T-cell (primary cell): ENCODE measurements at places on chromosomes 4 and X. TPM values are rescaled to one million over a fixed set of nuclear protein-coding genes. Genes with fewer than 3 reads are reported as not detected.
A peak's percentile ranks its signal among the peaks of the same experiment; 100 is the strongest.

- DNase-seq: no peak
- no peaks in the 10 kb centered on the region for H3K36me3 ChIP-seq
- H3K27me3 ChIP-seq: peaks cover 5% of the 10 kb centered on the region
These were observed 79.5 kb downstream of the CBR4 start for GRCh38 chr4:168930413-168931196.

- no peak for DNase-seq
- peaks cover 25% of the 10 kb centered on the region for H3K4me1 ChIP-seq
- no peak overlapping the region for H3K4me3 ChIP-seq
- H3K27me3 ChIP-seq: no peaks in the 10 kb centered on the region
- H3K27ac ChIP-seq: no peak overlapping the region
These were observed 47.9 kb downstream of the TMEM131L start for GRCh38 chr4:153514001-153514526.

Gene MGARP
- 0.25 TPM for total RNA-seq

GRCh38 chr4:187558391-187558790, 437.2 kb upstream of the ZFP42 start:
- H3K27ac ChIP-seq: no peak overlapping the region
- no peaks in the 10 kb centered on the region for H3K27me3 ChIP-seq
- H3K4me1 ChIP-seq: no peaks in the 10 kb centered on the region
- no peaks in the 10 kb centered on the region for H3K36me3 ChIP-seq
- DNase-seq: no peak

Gene FHDC1
- total RNA-seq: 0.20 TPM

GRCh38 chr4:629915-630641, 4.7 kb downstream of the PDE6B start:
- no peak overlapping the region for H3K27ac ChIP-seq
- H3K4me3 ChIP-seq: no peak overlapping the region
- H3K27me3 ChIP-seq: peaks cover 45% of the 10 kb centered on the region
- no peaks in the 10 kb centered on the region for H3K4me1 ChIP-seq

GRCh38 chr4:139247241-139247640, 32.8 kb downstream of the MGARP start:
- no peaks in the 10 kb centered on the region for H3K36me3 ChIP-seq
- H3K27ac ChIP-seq: no peak overlapping the region
- DNase-seq: no peak
- H3K4me3 ChIP-seq: no peak overlapping the region

- no peak overlapping the region for H3K4me3 ChIP-seq
- no peak overlapping the region for H3K27ac ChIP-seq
- no peaks in the 10 kb centered on the region for H3K36me3 ChIP-seq
- H3K27me3 ChIP-seq: no peaks in the 10 kb centered on the region
These were observed 43.8 kb upstream of the HPSE start for GRCh38 chr4:83378419-83378818.

Gene PDZD4
- total RNA-seq: 3.7 TPM

DNA sequence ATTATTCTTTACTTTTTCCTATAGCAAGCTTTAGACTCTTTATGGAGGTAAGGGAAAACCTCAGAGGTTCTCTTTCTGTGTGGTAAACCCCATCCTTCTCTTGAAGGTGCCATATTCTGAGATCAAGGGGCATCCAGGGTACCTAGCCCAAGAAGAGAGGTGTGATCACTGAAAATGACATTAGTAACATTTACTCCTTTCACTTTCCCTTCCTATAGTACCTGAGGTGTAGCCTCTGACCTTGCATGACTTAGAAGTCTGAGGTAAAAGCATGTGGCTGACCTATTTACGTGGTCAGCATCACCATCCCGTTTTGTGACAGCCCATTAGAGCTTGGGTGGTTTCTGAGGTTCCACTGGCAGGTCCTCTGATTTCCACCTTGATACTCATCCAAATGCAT, 25.7 kb downstream of the SGMS2 start:
- H3K27ac ChIP-seq: no peak overlapping the region
- no peak for DNase-seq
- H3K36me3 ChIP-seq: no peaks in the 10 kb centered on the region
- no peaks in the 10 kb centered on the region for H3K27me3 ChIP-seq
- no peak overlapping the region for H3K4me3 ChIP-seq

- no peak overlapping the region for H3K27ac ChIP-seq
- no peaks in the 10 kb centered on the region for H3K36me3 ChIP-seq
- no peaks in the 10 kb centered on the region for H3K27me3 ChIP-seq
- no peak for DNase-seq
These were observed 308.3 kb downstream of the BMPR1B start for GRCh38 chr4:95066050-95066449.

Gene INTS6L
- 33.1 TPM for total RNA-seq

GRCh38 chr4:185112104-185112503, 31.0 kb upstream of the SLC25A4 start:
- DNase-seq: no peak
- H3K27me3 ChIP-seq: no peaks in the 10 kb centered on the region
- no peak overlapping the region for H3K27ac ChIP-seq
- no peak overlapping the region for H3K4me3 ChIP-seq
- no peaks in the 10 kb centered on the region for H3K36me3 ChIP-seq
- H3K4me1 ChIP-seq: no peaks in the 10 kb centered on the region

DNA sequence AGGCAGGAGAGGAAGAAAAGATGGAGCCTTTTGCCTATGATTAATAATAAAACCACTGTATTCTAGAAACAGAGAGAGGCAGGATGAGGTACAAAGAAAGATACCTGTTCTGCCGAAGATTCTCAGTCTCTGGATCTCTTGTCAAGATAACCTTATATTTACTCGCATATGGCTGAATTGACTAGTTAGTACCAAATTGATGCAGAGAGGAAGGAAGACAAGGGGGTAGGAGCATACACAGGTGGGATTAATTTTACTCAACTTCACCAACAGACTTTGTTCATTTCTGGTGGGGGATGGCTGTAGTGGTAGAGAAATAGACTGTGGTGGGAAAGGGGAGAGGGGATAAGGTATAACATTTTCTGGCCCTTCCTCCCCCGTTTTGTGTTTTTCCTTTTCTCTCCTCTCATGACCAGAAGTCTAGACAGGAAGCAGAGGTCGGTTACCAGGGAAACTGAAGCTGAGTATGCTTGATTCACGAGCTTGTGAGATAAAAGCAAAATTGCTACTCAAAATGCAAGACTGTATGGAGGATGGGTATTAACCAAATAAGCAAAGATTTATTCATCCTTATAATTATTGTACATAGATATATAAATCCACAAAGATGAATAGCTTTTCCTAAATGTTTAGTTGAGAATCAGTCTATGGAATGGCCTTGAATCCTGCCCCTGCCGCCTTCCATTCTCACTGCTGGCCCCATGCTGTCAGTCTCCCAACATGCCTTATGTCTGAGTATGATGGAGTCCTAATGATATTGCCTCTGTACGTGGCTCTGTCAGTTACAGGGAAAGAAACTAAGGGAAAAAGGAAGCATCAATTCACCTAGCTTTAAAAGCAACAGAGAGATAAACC, 17.8 kb upstream of the PAGE2B start:
- no peaks in the 10 kb centered on the region for H3K27me3 ChIP-seq
- H3K4me1 ChIP-seq: peaks cover 3% of the 10 kb centered on the region

- no peaks in the 10 kb centered on the region for H3K27me3 ChIP-seq
- DNase-seq: peak; percentile 19
These were observed 345.5 kb downstream of the ANK2 start for GRCh38 chr4:113394730-113395530.

DNA sequence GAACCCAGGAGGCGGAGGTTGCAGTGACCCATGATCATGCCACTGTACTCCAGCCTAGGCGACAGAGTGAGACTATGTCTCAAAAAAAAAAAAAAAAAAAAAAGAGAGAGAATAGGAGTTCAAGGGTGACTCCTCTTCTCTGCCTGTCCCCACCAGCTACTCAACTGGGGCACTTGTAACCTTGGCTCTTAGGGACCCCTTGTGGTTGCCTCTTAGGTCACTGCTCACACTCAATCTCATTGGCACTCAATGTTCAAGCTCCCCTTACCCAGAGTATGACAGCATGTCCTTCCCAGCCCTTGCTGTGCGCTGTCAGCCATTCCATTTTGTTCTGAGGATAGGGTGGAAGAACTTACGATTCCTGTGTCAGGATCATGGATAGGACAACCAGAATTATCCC, 82.4 kb upstream of the BEND4 start:
- no peaks in the 10 kb centered on the region for H3K36me3 ChIP-seq
- H3K4me3 ChIP-seq: no peak overlapping the region
- no peaks in the 10 kb centered on the region for H3K27me3 ChIP-seq

- no peak overlapping the region for H3K4me3 ChIP-seq
- H3K4me1 ChIP-seq: no peaks in the 10 kb centered on the region
- no peak overlapping the region for H3K27ac ChIP-seq
- H3K27me3 ChIP-seq: no peaks in the 10 kb centered on the region
- no peak for DNase-seq
These were observed 34.4 kb downstream of the PTCHD1 start for GRCh38 chrX:23369027-23369426.

DNA sequence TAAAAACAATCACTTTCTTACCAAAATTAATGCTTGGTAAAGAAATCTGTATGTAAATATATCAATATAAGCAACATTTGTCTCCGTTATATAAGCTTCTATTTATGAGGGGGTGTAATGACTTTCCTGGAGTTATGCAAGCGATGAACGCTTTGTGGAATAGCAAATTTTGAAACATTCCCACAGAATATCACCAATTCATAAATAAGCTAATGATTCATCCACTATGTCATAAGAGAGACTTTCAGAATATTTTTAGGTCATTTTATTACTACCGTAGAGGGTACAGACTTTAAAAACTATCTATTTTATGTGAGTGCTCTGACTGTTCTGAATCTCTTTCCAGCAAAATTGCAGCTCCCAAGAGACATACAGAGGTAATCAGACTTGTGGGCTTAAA, 179.5 kb upstream of the FTHL17 start:
- H3K36me3 ChIP-seq: no peaks in the 10 kb centered on the region
- DNase-seq: no peak
- no peaks in the 10 kb centered on the region for H3K4me1 ChIP-seq
- H3K27me3 ChIP-seq: no peaks in the 10 kb centered on the region
- H3K27ac ChIP-seq: no peak overlapping the region
- H3K4me3 ChIP-seq: no peak overlapping the region

DNA sequence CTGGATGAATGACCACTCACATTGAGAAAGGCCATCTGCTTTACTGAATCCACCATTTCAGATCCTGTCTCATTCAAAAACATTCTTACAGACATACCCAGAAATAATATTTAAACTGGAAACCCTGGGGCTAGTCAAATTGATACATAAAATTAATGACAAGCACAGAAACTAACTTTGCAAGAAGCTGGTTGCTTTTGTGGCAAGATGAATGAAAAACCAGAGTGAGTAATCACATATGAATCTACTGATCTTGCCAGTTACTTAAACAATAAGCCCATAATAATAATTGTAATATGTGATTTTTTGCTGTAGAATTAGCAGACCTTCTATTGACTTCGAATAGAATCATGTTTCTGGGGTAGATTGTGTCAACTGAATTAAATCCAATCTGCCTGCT, 235.1 kb downstream of the PPARGC1A start:
- H3K27me3 ChIP-seq: no peaks in the 10 kb centered on the region
- DNase-seq: no peak

Gene HSFX4
- not detected for total RNA-seq

GRCh38 chrX:100928660-100929613, at the start of gene XKRX:
Gene XKRX (minus strand): TSS chrX:100928917. CDS start chrX:100928304, 613 bp downstream.
- no peak within 1 kb of the TSS for H3K27ac ChIP-seq
- H3K27me3 ChIP-seq: no peaks in the 10 kb centered on the region
- H3K4me3 ChIP-seq: peak within 1 kb of the TSS; percentile 52
